ENCODE measurements at places on chromosomes 2 and 18.
A peak's percentile ranks its signal among the peaks of the same experiment; 100 is the strongest.

DNA sequence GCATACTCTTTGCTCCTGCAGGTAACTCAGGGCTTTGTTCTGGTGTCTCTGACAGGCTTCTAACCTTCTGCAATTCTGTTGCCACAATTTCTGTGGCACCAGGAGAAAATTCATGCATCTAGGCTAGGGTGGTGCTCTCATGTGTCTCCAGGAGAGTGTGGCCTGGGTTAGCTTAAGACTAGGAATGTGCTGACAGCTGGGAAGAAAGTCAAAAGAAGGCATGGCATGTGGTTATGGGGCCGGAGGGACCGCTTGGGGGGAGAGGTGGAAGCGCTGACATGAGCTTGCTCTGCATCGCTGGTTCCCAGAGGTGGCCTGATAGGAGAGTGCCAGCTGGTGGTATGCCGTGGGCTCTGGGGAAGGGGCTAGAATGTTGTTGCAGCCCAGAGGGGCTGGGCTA is 173.3 kb upstream of the TNP1 start:
- no peak for DNase-seq

GRCh38 chr18:30486856-30487255 is 555.7 kb downstream of the DSC3 start:
- DNase-seq, result no peak

- no peak for DNase-seq
These were observed 70.7 kb downstream of the TBC1D8 start for GRCh38 chr2:101080211-101081068.

DNA sequence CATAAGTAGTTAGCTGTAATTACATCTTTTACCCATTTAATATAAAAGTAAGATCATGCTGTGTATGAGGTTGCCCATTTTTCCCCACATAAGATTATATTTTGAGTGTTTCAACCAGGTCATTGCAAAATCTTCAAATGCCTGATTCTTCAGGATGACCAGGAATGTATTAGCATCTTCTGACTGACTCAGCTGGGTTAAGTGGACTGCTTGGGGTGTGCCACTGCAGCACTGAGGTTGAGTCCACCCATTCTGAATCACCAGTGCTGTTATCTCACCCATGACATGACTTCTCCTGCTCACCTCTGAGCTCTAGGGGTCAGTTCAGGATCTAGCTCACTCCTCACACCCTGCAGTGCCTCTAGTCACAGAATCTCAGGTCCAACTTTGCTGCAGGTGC is 576.7 kb upstream of the ZEB2 start:
- no peak for DNase-seq

- peak; percentile 72 for DNase-seq
These were observed 68.5 kb upstream of the STK17B start for GRCh38 chr2:196239622-196240587.

GRCh38 chr2:64325477-64325851 is 128.5 kb upstream of the LGALSL start:
- DNase-seq, result peak; percentile 22

- DNase-seq, result no peak
These were observed 119.6 kb downstream of the SLC8A1 start for GRCh38 chr2:40332191-40332826.

GRCh38 chr2:234288974-234289455 is 207.9 kb downstream of the ARL4C start:
- DNase-seq, result peak; percentile 69

DNA sequence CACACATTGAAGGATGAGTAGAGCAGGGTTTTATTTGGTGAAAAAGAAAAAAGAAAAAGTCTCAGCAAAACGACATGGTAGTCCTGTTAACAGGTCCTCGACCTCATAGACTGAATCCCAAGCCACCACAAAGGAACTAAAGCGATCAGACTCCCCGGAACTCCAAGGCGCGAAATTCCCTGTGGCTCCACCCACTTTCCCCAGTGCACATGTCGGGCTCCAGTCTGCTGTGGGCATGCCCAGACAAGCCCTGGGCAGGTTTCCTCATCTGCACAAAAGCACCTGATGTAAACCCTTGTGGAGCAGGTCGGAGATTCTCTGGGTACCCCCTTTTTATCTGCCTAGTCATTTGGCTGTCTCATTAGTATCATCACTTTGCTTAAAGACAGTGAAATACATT is 170.7 kb upstream of the FSIP2 start:
- no peak for DNase-seq

DNA sequence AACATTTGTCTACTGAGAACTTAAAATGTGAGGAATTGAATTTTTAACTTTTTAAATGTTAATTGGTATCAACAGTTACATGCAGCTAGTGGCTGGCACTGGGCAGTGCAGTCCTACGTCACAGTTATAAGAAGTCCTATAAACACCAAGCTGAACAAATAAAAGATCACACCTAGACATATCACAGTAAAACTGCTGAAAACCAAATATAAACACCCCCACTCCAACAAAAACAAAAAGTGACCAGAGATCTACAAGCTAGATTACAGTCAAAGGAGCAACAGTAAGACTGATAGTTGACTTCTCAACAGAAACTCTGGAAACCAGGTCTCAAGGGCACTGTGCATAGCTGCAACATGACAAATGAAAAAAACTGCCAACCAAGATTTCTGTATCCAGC is 19.4 kb downstream of the TLK1 start:
- DNase-seq, result no peak

DNA sequence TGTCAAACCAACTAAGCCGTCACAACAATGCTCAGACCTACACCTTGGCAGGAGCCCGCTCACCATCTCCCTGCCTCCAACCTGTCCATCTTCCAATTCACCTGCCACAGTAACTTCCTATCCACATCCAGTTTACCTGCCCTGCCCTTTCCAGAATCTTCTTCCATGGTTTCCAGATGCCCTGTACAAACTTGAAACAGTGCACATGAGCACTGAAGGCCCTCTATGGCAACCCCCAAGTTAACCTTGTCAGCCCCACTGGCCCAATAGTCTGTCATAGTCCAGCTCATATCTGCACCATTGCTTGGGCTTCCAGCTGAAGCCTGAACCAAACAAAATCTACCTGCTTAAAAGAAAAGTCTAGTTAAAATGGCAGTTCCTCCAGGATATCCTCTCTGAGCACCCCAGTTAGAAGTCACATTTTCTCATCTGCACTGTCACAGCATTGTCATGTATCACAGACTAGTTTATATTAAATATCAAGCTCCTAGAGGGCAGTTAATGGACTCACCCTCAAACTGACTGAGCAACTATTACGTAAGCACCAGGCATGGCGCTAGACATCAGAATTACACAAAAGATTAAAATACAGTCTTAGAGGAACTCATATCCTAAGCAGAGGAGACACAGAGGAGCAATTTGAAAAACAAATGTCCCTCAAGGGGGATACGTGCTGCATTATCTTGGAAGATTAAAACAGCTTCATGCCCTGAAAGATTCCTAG is 11.6 kb downstream of the NFE2L2 start:
- no peak for DNase-seq

DNA sequence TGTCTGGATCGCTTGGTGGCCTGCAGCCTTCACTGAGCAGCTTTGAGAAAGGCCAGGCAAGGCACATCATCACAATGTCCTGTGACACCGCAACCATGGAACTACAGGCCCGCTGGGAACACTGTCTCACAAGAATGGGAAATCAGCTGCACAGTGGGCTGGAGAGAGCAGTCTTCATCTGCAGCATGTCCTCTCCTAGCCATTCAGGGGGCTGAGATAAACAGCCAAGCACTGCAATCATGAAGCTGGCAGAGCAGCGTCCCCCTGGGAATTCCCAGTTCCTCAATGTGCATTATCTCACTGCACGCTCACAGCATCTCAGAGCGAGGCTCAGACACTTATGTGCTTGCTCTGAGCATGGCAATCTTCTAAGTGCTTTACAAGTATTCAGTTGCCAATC is 1.9 kb downstream of the CMPK2 start:
- DNase-seq, result no peak

DNA sequence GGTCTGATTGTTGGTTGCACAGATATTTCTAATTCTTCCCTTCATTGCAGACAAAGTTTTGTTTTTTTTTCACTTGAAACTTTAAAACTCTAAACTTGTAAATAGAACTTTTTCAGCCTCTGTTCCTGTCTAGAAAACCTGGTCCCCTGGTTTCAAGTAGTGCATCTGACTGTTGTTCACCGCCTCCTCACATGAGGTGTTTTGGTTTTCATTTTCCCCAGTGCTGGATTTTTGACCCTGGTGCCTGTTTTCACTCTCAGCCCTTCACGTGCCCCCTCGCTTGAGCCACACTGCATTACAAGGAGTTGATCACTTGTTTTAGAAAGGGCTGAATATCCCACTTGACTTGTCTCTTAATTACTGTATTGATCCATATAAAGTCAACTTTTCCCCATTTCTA is 100.1 kb downstream of the TMEM185B start:
- no peak for DNase-seq

GRCh38 chr2:237244976-237245646 is 159.4 kb downstream of the COPS8 start:
- no peak for DNase-seq

DNA sequence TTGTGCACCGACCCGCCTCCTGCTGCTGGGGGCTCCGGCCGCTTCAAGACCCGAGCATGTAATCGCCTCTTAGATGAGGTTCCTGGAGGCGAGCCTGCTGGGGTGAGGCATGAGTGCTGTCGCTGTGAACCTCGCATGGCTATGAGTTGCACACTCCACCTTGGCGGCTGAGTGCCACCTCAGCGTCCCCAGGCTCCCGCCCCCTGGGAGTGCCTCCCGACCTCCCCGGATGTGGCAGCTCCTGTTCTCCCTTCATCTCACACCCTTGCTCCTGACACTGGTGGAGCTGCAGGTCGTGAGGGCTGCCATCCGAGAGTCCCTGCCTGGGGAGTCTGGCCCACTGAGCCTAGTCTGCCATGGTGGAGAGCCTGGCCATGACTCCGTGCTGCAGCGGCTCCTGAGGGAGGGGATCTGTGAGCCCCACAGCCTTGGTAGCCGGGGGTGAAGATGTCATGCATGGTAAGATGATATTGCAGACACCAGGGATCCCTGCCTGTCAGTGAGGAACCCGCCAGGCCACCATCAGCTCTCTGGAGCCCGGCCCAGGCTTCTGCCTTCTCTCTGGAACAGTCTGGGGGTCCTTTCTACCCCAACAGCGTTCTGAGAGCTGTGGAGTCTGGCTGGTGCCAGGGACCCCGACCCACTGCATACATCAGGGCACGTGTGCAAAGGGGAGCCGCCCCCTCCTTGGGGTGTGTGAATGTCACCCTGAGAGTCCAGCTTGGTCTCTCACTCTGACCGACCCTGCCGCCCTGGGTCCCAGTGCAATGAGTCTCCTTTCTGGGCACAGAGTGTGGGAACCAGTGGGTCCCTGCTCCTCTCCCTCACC is 61.6 kb upstream of the HS6ST1 start:
- DNase-seq, result no peak

DNA sequence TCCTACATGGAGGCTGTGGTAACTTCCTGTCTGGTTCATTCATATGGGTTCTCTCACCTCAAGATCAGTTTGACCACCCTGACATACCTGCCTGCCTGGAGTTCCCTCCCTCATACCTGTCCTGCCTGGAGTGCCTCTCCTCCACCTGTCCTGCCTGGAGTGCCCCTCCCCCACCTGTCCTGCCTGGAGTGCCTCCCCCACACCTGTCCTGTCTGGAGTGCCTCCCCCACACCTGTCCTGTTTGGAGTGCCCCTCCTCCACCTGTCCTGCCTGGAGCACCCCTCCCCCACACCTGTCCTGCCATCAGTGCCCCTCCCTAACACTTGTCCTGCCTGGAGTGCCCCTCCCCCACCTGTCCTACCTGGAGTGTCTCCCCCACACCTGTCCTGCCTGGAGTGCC is 461.9 kb downstream of the PTPRM start:
- DNase-seq, result no peak

GRCh38 chr18:50312296-50313030 is 25.0 kb upstream of the CXXC1 start:
- DNase-seq, result no peak

GRCh38 chr2:68834737-68835376 is 36.3 kb downstream of the BMP10 start:
- no peak for DNase-seq

- no peak for DNase-seq
These were observed 4.7 kb upstream of the WNT6 start for GRCh38 chr2:218854860-218855259.

GRCh38 chr2:197883354-197884032 is 79.1 kb downstream of the PLCL1 start:
- no peak for DNase-seq

GRCh38 chr2:162473986-162474385 is 130.1 kb downstream of the GCA start:
- no peak for DNase-seq

DNA sequence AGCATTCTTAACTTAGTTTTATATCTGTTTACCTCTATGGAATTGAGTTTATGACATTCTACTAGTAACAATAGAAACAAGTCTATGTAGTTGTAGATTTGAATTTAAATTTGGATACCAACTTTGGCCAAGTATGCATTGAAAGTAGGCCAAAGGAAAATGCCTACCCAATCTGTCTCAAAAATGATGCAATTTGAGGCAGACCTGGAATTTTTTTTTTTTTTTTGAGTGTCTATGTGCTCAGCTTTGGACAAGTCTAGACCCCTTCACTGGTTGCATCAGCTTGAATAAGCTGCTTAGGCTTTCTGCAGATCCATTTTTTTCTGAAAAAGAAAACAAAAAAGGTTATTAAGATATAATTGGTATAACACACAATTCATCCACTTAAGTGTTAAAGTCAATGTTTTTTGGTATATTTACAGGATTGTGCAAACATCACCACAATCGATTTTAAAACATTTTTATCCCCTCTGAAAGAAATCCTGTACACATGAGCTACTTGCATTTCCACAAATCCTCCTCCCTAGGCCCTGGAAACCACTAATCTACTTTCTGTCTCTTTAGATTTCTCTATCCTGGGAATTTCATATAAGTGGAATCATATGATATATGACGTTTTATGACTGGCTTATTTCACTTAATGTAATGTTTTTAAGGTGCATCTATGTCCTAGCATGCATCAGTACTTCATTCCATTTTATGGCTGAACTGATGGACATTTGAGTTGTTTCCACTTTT is 185.1 kb upstream of the CCDC68 start:
- DNase-seq, result no peak

Data from stimulated activated CD4-positive, alpha-beta T cell treated with anti-CD3 and anti-CD28 coated beads, Interleukin-15, amount 100 ng/mL, for 48 hours (primary cell).